Upper lobe of left lung (tissue), 6 donors: ENCODE measurements at places on chromosomes 4 and X. TPM values are rescaled to one million over a fixed set of nuclear protein-coding genes. Genes with fewer than 3 reads are reported as not detected.

ZFYVE28 gene
- total RNA-seq, result 10.8 TPM

DNA sequence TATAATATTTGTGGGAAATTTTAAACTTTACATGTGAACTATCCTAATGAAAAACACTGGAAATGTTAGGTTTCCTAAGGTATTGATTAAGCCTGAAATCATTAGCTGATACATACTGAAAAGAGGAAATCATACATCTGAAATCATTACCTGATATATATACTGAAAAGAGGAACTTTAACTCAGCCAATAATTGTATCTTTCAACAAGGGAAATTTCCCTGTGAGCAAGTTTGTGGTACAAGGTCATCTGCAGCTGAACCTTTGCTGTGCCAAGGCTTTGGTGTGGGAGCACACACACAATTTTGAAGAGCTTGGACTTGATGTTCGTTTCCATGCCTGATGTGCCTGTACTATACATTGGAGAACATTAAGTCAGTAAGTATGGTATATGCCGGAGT is 131.9 kb upstream of the USP9X start:
- DNase-seq, result no peak
- H3K4me3 ChIP-seq, result no peak overlapping the region
- H3K27ac ChIP-seq, result no peak overlapping the region
- H3K27me3 ChIP-seq, result no peaks in the 10 kb centered on the region
- no peaks in the 10 kb centered on the region for H3K4me1 ChIP-seq

RENBP gene
- total RNA-seq, result 45.8 TPM

CYP4V2 gene
- 30.7 TPM for total RNA-seq

DNA sequence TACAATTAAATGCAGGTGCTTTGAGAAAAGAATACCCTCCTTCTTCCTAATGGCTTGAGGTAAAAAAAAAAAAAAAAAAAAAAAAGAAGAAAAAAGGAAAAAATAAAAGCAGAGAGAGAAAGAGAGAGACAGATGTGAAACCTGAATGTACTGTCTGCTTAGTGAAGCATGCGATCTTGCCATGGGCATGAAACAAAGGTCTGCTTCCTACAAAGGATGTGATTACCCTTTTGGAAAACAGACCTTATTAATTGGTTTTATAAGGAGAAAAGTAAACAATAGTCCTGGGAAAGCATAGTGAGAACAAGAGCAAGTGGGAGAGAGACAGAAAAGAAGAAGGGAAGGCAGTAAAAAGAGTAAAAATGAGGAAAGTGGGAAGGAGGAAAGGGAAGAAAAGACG is 526.1 kb upstream of the PABPC4L start:
- no peak for DNase-seq
- no peaks in the 10 kb centered on the region for H3K27me3 ChIP-seq
- H3K36me3 ChIP-seq, result no peaks in the 10 kb centered on the region
- H3K4me1 ChIP-seq, result no peaks in the 10 kb centered on the region
- H3K4me3 ChIP-seq, result no peak overlapping the region
- no peak overlapping the region for H3K27ac ChIP-seq

DDX53 gene
- total RNA-seq, result not detected

VCX2 gene
- total RNA-seq, result not detected

DNA sequence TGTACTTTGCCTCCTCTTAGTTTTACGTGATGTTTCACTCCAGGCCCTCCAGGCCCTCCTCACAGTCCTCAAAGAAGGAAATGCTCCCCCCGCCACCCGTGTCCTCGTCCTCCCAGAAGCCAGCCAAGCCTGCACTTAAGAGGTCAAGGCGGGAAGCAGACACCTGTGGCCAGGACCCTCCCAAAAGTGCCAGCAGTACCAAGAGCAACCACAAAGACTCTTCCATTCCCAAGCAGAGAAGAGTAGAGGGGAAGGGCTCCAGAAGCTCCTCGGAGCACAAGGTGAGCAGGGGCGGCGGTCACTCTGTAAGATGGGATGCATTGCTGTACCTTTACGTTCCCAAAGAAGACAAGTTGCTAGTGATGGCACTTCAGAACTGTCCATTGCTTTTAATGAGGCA is 94.4 kb downstream of the KLHL8 start:
- no peak overlapping the region for H3K4me3 ChIP-seq
- DNase-seq, result no peak
- peaks cover 9% of the 10 kb centered on the region for H3K4me1 ChIP-seq

GRCh38 chr4:19844446-19844845 is 407.3 kb upstream of the SLIT2 start:
- no peak overlapping the region for H3K27ac ChIP-seq
- no peaks in the 10 kb centered on the region for H3K27me3 ChIP-seq
- no peak overlapping the region for H3K4me3 ChIP-seq
- no peak for DNase-seq
- H3K4me1 ChIP-seq, result no peaks in the 10 kb centered on the region

VSIG4 gene
- total RNA-seq, result 275 TPM

PRSS12 gene
- total RNA-seq, result 9.2 TPM

GRCh38 chr4:36211084-36211483 is 33.2 kb downstream of the ARAP2 start:
- no peaks in the 10 kb centered on the region for H3K36me3 ChIP-seq
- peaks cover 6% of the 10 kb centered on the region for H3K4me1 ChIP-seq
- H3K4me3 ChIP-seq, result no peak overlapping the region
- H3K27me3 ChIP-seq, result no peaks in the 10 kb centered on the region
- no peak overlapping the region for H3K27ac ChIP-seq
- DNase-seq, result no peak

- no peak overlapping the region for H3K27ac ChIP-seq
- H3K4me3 ChIP-seq, result no peak overlapping the region
- no peaks in the 10 kb centered on the region for H3K27me3 ChIP-seq
- H3K36me3 ChIP-seq, result no peaks in the 10 kb centered on the region
- no peak for DNase-seq
These were observed 20.0 kb downstream of the ADD1 start for GRCh38 chr4:2863649-2864048.

NFXL1 gene
- 8.8 TPM for total RNA-seq

GUCY2F gene
- total RNA-seq, result not detected

DNA sequence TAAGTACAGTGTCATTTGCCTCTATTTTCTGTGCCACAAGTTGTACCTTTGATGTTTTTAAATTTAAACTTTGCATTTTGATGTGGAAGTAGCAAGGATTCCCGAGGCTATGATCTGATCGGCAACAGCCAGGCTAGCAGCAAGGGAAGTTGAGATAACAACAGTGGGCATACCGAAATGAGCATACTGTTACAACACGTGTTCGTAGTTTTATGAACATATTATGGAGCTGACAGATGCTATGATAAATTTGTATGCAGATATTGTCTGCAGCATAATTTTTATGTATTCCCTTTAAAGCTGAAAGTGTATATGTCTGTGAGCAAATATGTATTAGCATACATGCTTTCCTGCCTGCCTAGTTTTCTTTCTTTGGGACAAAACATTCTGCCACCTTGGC is 306.1 kb downstream of the PCDH7 start:
- no peak overlapping the region for H3K4me3 ChIP-seq
- H3K36me3 ChIP-seq, result no peaks in the 10 kb centered on the region
- H3K4me1 ChIP-seq, result no peaks in the 10 kb centered on the region
- H3K27me3 ChIP-seq, result no peaks in the 10 kb centered on the region
- H3K27ac ChIP-seq, result no peak overlapping the region

DCLK2 gene
- 3.6 TPM for total RNA-seq

DNA sequence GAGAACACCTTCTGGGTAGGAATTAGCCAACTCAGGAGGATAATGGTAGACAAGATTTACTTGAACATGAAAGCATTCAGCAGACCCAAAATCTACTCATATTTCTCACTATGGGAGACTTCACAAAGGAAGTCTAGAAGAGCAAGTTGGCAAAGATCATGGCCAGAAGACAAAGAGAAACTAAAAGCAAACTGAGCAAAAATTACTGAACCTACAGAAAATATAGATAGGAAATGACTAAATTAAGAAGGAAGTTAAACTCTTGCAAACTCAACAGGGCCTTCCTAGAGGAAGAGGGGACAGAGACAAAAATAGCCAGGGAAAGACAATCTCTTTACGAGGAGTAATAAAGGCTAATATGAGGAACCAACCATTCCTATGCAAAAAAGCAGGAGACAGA is 18.7 kb downstream of the CORIN start:
- H3K4me3 ChIP-seq, result no peak overlapping the region
- H3K27me3 ChIP-seq, result no peaks in the 10 kb centered on the region
- no peak for DNase-seq
- H3K36me3 ChIP-seq, result no peaks in the 10 kb centered on the region

GRCh38 chr4:161003418-161004057 is 1160.3 kb downstream of the FSTL5 start:
- no peaks in the 10 kb centered on the region for H3K36me3 ChIP-seq
- peak; percentile 25 for DNase-seq
- no peak overlapping the region for H3K27ac ChIP-seq
- H3K4me1 ChIP-seq, result no peaks in the 10 kb centered on the region
- no peak overlapping the region for H3K4me3 ChIP-seq

GRCh38 chrX:97850911-97851310 is 967.2 kb downstream of the RPA4 start:
- no peaks in the 10 kb centered on the region for H3K27me3 ChIP-seq
- no peak overlapping the region for H3K4me3 ChIP-seq
- H3K4me1 ChIP-seq, result no peaks in the 10 kb centered on the region
- no peak for DNase-seq
- H3K27ac ChIP-seq, result no peak overlapping the region
